ENCODE measurements at places on chromosomes 16 and 17.

- DNase-seq, result no peak
Measured at GRCh38 chr17:18231164-18231563, 5.7 kb downstream of the LLGL1 start.

DNA sequence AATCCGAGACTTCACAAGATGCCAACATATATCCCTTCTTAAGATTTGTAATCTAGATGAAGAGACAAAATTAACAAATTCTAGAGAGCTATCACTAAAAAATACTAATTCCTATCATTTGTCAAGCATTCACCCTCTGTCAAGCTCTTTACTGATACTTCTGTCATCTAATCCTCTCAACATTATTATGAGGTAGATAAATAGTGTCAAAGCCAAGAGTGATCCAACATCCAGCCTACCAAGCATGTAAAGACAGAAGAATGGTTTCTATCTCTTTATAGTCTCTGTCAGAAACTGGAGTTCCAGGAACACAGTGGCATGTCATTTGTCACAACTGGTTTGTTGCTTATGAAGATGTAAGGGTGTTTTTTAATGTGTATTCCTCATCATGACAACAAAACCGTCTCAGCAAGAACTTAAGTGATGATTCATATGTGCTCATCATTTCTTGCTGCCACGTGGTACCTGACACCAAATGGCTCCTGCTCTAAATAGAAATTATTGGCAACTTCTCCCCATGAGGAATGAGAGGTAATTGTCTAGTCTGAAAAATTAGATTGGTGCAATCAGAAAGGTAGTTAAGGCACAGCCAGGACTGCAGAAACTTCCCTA is 196.8 kb downstream of the TOX3 start:
- no peak for DNase-seq

DNA sequence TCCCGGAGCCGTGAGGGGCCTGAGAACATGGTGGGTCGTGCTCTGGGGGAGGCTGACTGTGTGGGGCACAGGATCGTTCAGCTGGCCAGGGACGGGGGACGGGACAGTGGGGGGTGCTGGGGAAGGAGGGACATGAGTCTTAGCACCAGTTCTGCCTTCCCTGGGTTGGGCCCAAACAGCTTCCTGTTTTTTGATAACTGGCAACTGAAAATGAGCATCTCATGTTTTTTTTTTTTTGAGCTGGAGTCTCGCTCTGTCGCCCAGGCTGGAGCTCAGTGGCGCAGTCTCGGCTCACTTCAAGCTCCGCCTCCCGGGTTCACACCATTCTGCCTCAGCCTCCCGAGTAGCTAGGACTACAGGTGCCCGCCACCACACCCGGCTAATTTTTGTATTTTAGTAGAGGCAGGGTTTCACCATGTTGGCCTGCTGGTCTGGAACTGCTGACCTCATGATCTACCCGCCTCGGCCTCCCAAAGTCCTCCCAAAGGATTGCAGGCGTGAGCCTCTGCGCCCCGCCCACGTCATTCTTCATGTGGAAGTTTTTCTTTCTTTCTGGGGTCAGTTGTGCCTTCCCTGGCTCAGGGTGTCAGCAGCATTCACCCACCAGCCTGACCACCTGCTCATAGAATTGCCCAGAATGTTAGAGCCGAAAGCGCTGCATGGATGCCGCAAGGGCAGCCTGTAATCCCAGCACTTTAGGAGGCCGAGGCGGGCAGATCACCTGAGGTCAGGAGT is 6.4 kb downstream of the ASPSCR1 start:
- DNase-seq, result no peak

DNA sequence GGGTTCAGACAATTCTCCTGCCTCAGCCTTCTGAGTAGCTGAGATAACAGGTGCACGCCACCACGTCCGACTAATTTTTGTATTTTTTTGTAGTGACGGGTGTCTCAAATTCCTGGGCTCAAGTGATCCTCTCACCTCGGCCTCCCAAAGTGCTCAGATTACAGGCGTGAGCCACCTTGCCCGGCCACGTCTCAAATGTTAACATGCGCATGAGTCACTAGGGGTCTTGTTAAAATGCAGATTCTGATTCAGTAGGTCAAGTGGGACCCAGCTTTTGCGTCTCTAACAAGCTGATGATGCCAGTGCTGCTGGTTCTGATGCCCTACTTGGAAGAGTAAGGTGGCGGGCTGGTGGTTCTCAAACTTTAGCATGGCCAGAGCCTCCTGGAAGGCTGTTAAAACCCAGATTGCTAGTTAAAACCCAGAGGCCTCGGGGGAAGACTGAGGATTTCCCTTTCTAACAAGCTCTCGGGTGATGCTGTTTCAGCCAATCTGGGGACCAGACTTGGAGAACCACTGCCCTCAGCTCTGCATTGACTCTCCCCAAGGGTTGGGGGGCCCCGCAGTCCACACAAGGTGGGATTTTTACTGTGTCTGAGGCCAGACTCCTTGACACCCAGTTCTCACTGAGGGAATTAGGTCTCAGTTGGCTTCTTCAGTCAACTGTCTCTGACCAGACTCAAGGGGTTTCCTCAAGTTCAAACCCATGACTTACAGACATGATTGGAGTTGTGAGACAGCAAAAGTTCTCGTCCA is 17.9 kb downstream of the SCNN1B start:
- DNase-seq, result no peak

DNA sequence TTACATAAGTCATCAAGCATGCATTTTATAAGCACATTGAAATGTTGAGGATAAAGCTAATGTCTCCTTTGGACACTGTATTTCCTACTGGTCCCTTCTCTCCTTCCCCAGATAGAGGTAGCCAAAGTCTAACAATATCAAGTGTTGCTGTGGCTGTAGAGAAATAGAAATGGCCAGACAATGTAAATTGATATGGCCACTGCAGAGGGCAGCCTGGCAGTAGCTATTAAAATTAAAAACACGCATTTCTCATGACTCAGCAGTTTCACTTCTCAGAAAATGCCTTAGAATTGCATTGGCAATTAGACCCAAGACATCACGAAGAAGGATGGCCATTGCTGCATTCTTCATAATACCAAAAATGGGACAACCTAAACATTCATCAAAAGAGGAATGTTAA is 46.8 kb upstream of the MRTFB start:
- DNase-seq, result no peak

- DNase-seq, result no peak
Measured at GRCh38 chr16:89805136-89805905, 11.1 kb downstream of the FANCA start.

DNA sequence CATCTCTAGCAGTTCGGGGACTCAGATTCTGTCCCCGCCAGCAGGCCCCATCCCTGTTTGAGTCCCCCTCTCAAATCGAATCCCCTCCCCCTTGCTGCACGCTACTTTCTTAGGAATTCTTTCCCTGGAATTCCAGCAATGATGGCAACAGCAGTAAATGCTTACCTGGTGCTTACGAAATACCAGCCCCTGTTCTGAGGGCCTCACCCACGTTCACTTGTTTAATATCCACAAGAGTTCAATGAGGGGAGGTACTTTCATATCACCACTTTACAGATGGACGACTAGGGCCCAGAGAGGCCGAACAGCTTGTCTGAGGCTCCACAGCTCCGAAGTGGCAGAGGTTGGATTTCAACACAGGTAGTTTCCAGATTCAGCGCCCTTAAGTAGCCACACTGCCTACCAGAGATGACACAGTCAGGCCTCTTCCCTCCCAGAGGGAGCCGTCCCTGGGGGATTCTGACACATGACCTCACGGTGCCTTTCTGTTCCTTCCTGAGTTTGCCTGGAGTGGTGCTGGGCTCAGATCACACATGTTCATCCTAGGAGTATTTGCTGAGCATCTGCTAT is 120.7 kb upstream of the GSE1 start:
- no peak for DNase-seq

DNA sequence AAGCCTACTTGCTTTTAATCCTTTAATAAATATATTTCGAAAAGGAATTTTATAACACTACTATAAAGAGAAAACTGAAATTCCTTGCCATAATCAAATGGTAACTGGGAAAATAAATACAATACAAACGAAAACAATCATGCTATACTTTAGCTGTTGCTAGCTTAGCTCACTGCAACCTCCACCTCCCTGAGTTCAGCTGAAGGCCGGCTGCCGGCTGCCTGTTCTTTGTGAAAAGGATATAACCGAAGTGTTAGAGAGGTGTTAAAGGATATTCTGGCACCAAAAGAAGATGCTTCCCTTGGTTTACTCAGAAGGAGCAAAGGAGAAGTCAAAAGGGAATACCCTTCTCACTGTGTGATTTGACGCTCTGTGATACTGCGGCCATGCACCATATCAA is 108.5 kb downstream of the CACNG3 start:
- DNase-seq, result no peak

DNA sequence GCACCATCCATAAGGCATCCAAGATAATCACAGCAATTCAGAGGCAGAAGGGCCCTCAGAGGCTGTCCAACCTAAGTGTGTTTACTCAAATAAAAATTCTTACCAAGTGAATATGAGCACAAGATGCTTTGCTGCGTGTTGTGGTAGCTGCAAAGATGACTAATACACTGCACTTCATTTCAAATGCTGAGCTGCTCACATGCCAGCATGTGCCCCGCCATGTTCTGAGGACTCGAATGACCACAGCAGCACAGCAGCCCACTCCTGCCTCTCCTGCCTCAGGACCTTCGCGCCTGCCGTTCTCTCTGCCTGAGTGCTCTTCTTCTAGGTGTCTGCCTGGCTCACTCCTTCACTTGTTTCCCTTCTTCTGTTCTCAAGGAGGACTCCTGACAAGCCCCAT is 19.0 kb downstream of the PIK3R5 start:
- DNase-seq, result no peak

- no peak for DNase-seq
Measured at GRCh38 chr17:45438931-45439610, 6.4 kb upstream of the ARHGAP27 start.

DNA sequence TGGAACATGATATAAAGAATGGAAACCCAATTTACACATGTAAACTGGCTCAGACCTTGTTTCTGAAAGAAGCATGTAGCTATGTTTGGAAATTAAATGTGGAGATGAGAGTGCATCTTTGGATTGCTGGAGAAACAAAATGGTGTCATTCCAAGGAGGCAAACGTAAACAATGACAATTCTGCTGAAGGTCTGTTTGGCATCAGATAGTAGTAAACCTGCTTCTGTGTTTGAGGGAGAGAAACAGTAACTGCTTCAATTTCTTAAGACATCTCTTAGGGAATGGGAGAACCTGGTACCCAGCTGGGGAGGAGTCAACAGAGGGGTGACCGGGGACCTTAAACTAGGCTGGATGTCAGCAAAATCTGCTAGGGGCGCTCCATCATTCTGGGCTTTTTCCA is 23.5 kb downstream of the GPRC5B start:
- DNase-seq, result no peak

- no peak for DNase-seq
Measured at GRCh38 chr17:75832652-75833400, 11.4 kb downstream of the UNC13D start.

DNA sequence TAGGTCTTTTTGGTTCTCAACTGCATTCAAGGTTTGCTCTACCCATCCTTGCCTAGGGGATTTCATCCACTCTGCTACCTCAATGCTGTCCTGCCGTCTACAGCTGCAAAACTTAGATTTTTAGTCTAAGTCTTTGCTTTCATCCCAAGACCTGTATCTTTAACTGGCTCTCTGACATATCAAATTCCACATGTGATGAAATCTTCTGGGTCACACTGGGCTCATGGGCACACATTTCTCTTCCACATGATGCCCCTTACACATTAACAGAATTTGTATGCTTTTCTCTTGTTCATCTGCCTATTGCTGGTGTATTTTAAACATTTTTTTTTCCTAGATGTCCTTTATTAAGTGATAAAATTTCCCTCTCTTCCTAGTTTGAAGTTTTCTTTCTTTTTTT is 39.6 kb downstream of the MAF start:
- DNase-seq, result no peak

DNA sequence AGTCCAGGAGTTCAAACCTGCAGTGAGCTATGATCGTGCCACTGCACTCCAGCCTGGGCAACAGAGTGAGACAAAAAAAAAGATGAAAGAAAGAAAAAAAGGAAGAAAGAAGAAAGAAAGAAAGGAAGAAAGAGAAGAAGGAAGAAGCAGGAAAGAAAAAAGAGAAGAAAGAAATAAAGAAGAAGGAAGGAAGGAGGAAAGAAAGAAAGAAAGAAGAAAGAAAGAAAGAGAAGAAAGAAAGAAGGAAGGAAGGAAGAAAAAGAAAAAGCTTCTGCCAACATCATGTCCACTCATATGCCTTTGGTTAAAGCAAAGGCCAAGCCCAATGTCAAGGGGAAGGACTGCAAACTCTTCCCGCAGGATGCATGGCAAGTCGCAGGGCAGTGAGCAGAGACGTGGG is 143.2 kb downstream of the IRX3 start:
- no peak for DNase-seq

DNA sequence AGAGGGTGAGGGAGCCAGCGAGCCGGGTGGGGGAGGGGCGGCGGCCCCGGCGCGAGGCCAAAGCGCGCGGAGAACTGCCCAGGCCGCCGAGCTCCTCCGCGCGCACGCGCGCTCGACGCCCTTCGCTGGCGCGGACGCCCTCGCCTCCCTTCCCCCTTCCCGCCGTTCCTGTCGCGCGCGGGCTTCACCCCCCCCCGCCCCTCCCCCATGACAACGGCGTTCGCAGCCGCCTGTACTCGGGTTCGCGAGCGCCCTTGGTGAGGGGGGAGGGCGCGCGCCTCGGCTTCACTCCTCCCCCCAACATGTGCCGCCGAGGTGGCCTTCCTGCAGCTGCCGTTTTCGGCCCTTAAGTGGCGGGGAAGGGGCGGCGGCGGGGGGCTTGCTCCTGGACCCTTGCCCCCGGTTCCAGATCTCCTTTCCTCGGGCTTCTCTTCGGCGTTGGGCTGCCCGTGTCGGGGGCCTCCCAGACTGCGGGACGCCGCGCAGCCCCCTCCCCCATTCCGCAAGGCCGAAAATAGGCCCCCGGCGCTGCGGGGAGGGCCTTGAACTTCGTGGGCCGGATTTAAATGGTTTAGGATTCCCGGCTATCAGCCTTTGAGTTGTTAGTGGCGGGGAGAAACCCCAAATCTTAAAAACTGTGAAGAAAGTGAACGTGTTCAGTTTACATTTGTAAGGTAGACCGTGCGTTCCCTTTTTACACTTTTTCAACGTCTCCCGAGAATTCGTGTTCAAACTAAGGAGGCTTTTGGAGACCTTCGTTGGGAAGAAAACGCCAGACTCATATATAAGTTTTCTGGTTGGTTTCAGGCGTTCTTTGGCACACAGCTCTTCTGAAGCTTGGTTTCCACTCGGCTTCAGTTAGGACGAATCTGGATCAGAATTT is 653 bp downstream of the SRRM2 start:
- peak; percentile 85 for DNase-seq
